Bone marrow (tissue), 2 donors: ENCODE measurements at places on chromosomes 6 and 20.
A peak's percentile ranks its signal among the peaks of the same experiment; 100 is the strongest.

GRCh38 chr6:134614606-134615485, 296.9 kb upstream of the SGK1 start:
- DNase-seq = no peak

DNA sequence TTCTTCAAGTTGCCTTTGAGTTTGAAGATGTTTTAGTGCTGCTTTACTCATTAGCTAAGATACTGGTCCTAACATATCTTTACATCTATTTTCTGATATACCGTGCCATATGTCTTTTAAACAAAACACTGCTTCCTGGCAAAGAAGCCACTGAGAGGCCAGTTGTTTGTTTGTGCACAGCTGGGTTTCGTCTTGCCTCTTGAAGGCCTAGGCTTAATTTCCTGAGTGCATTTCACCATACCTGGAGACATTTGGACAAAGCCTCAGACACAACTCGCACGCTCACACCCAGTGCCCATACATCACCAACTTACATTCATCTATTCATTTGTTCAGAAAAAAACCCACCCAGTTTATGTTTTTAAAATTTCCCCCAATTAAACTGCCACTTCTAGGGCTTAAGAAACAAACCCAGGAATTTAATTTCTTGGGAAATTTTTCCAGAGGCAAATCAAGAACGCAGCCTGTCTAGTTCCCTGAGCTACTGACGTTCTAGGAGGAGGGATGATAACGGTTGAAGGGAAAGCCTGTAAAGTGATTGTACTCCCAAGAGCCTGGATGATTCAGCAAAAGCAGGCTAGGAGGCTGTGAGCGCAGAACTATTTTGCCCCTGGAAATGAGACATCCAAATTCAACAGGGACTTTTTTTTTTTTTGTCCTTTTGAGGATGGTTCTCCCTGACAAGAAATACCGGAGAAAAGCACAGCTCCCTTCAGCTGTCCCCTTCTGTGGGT, 77.7 kb downstream of the OLIG3 start:
- DNase-seq = no peak

- no peak for DNase-seq
These were observed 995.3 kb upstream of the FLRT3 start for GRCh38 chr20:15332711-15333160.

- no peak for DNase-seq
These were observed 274.3 kb downstream of the COL12A1 start for GRCh38 chr6:74931558-74931957.

DNA sequence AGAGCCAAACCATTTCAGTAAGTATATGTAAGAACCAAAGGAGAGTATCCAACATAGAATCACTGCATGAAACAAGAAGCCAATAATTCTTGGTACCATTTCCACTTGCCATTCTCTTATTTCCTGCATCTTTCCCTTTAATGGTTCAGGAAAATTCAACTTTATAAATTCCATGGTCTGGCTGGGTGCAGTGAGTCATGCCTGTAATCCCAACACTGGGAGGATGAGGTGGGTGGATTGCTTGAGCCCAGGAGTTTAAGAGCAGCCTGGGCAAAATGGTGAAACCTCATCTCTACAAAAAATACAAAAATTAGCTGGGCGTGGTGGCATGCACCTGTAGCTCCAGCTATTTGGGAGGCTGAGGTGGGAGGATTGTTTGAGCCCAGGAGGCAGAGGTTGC, 21.2 kb downstream of the NHLRC1 start:
- no peak for DNase-seq

DNA sequence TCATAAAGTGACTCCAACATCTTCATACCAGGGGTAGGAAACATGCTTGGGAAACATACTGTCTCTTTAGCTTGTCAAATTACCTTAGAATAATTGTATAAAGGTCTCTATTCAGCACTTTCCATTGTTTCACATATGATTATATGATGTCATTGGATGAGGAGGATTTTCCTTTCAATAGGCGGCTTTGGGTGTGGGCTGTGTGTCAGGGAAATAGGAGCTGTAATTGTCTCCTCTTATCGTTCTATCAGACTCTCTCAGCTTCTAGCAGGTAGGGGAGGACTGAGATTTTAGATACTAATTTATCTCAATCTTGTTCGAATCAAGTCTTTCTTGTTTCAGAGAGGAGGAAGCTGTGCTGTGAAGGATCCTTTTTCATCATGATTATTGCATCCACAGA, 179.4 kb upstream of the OLIG3 start:
- DNase-seq = no peak

DNA sequence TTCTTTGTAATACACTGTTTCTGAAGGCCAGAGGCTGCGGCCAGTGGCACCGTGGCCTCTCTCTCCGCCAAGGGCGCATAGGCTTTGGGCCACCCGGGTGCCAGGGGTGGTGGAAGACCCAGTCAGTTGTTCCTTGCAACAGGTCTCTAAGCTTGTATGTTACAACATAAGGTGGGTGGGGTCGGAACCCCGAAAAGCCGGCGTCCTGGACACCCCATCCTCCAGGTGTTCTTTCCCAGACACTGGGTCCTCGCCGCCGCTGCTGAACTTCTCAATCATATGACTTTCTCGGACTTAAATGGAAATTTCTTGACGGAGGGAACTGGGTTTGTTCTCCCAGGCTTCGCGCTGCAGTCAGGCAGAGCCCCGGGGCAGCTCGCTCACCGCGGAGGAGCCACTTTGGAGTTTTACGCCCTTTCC, 983 bp upstream of the KCNQ5 start:
- no peak for DNase-seq

- DNase-seq = no peak
These were observed 44.9 kb upstream of the RNF24 start for GRCh38 chr20:4060064-4060795.

- peak; percentile 69 for DNase-seq
These were observed at the start of gene VARS1 for GRCh38 chr6:31795616-31796298. Gene VARS1, minus strand, starts transcription at chr6:31795752. Its CDS starts 535 bp downstream, at chr6:31795217.

DNA sequence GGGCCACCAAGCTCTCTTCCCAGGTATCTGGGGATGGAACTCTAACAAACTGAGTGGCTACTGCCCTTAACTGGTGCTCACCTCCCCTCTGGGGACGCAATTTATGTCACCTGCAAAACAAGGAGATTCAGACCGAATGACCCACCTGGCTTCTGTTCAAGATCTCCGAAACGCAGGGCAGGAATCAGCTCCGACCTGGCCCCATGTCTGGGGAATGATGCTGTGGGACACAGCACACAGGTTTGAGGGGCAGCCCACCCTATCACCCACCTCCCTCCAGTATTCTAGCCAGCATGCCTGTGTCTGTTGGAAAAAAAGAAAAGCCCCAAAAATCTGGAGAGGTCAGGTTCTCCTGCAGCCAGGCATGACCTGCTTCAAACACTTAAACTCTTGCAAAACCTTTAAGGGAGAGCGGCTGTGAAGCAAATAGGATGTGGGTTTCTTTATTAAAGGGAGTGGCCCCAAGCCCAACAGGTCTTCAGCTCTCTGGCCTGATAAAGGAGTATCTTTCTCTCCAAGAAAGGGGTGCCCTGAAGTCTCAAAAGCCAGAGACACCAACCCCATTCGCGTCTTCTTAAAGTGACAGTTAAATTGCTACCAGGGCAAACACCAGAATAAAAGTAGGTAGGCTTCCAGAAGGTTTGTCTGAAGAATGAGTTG, 6.4 kb downstream of the PREX1 start:
- no peak for DNase-seq

DNA sequence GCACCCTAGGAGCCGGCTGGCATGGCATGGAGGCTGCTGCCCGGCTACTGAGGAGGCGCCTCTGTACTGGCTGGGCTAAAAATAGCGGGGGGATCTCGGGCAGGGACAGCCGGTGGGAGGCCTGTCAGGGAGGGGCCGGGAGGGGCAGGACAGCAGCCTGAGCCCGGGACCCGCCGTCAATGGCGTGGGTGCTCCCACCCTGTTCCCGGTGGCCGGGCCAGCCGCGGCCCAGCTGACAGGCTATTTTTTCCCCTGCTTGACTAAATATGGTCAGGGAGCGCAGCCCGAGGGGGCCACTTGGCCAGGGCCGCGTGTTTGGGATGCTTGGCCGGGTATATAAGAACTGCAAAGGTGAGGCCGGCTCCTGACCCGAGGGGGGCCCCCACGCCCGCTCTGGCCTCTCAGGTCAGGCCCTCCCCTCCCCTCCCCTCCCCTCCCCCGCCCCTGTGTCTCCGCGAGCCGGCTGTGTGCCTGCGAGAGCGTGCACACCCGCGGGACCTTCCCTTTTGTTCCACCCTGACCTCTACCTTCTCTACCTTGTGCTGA, 74.4 kb upstream of the GATA5 start:
- DNase-seq = no peak

- no peak for DNase-seq
These were observed 797 bp downstream of the SMIM13 start for GRCh38 chr6:11094411-11094851.

- DNase-seq = peak; percentile 96
These were observed at the start of gene HLA-DRA for GRCh38 chr6:32439602-32440214. Gene HLA-DRA, plus strand, starts transcription at chr6:32439887. Its CDS starts 64 bp downstream, at chr6:32439951.

GRCh38 chr6:133973109-133973971, 20.3 kb downstream of the TBPL1 start:
- no peak for DNase-seq

- DNase-seq = no peak
These were observed 68.0 kb downstream of the PLCG1 start for GRCh38 chr20:41205313-41205712.

DNA sequence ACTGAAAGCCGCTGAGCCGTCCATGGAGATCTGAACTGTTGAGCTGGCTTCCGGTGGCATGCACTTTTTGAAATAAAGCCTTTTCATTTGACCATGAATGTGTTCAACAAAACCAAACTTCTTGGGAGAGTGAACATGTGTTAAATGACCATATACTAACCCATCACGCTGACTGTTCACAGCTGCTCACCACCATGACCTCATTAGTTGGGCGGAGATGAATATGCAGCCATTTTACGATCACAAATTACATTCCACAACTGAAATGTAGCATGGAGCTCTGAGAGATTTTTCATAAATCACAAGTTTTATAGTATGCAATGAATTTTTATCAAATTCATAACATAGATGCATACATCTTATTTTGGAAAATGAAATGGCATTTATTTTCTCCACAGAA, 4.2 kb downstream of the RAMACL start:
- DNase-seq = no peak

DNA sequence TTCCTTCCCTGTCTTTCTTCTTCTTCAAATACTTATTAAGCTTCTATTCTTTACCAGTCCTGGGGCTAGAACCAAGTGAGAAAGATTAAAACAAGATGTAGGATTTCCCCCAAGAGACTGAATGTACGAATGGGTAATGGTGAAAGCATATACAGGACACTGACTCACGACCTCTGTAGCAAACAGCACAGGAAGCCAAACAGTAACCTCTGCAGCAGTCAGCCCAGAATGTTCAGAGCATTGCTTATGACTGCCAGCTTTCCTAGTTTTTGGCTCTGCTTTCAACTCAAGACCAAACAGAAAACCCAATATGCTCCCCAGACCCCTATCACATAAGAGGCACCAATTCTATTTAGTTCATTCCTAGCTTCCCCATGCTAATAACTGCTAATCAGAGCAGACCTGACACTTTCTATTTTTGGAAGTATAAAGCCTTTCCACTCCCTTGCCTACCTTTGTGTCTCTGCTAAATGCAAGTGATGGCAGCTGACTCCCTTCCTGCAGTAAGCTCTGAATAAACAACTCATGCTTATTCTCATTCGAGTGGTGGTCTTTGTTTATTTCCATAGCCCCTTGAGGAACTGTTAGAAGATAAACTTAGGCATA, 690.6 kb downstream of the EPM2A start:
- DNase-seq = peak; percentile 59

- DNase-seq = peak; percentile 87
These were observed 57.2 kb upstream of the ARID1B start for GRCh38 chr6:156719720-156720563.

DNA sequence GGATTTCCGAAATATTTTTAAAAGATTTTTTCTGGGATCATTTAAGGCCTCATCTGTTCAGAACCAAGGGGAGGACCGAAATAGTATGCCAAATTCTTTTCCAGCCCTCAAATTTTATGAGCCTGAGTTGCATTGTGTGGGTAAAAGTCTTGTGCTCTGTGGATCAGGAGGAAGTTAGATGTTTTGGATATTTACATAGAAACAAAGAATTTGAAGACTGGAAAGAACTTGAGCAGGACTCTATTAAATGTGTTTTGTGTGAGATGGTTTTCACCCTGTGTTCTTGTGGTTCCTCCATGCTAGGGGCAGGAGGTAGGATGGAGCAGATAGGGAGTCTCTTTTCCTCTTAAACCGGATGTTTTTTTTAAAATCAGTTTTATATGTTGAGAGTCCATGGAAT, 329.1 kb downstream of the LAMA2 start:
- no peak for DNase-seq

DNA sequence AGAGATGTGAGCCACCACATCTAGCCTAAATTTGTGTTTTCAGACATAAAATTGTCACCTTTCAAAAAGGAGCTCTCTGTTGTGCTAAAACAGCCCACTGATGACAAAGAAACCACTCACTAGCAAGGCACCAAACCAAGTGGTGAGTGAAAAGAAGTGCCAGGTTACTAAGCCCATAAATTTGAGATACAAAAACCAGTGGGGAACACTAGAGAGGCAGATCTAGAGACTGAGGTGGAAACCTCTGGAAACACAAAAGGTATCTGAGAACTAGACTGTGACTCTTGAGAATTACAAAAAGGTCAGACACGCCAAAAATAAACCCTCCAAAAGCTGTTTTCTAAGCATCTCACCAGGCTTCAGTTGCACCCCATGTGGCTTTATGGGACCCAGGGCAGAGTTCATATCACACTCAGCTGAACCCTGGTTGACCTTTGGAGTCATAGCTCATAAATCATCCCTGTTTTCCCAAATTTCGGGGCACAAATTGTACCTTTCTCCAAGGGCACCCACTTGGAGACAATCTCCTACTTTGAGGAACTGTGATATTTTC, 24.2 kb downstream of the SAMD3 start:
- no peak for DNase-seq

GRCh38 chr6:55100686-55101085, 73.6 kb upstream of the HCRTR2 start:
- no peak for DNase-seq

GRCh38 chr6:127851197-127851596, 49.7 kb downstream of the THEMIS start:
- DNase-seq = no peak

DNA sequence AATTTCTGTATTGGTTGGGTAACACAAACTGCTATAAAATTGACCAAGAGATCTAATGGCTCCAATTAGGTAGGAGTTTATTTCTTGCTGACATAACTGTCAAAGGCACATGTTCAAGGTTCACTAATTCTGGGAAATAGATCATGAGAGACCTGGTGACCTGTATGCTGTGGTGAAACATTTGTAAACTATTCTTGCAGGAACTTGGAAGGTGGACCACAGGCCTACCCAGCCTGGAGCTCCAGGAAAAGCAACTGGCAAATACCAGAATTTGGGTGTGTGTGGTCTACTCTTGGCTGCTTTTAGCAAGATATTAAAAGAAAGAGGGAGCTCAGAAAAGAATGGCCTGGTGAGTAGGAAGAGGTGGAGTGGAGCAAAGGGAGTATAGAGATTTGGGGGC, 184.6 kb downstream of the QKI start:
- no peak for DNase-seq

GRCh38 chr6:44561832-44562665, 174.5 kb downstream of the CDC5L start:
- no peak for DNase-seq

GRCh38 chr6:127069659-127070279, 48.7 kb upstream of the RSPO3 start:
- DNase-seq = no peak
